ENCODE measurements at places on chromosomes 4 and X.

- no peak for DNase-seq
These were observed 48.1 kb upstream of the TSPAN7 start for GRCh38 chrX:38513112-38513742.

GRCh38 chr4:145732001-145732815, 52.3 kb downstream of the C4orf51 start:
- no peak for DNase-seq

DNA sequence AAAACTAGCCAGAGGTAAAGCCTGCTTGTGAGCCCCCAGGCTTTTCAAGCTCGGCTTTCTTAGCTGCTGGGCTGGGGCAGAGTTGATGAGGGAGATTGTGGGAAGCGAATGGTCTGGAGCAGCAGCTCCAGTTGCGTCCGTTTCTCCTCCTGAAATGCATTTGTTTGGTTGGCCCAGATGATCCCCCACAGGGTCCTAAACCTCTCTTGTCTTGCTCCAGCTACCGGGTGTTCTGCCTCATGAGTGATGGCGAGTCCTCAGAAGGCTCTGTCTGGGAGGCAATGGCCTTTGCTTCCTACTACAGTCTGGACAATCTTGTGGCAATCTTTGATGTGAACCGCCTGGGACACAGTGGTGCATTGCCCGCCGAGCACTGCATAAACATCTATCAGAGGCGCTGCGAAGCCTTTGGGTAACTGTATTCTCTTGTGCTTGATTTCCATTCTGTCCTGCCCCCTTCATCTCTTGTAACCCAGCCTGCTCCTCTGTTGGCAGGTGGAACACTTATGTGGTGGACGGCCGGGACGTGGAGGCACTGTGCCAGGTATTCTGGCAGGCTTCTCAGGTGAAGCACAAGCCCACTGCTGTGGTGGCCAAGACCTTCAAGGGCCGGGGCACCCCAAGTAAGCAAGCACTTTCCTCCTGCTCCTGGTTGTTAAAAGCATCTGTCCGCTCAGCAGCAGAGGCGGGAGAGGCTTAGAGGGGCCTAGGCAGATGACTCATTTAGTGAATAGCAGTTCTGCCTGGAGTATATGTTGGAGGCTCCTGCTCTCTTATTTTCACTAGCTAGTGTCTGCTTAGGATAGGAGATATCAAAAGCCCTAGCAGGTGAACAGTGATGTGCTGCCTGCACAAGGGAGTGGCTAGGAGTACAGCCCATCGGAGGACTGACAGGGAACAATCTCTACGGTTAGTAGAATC, 15.3 kb downstream of the TKTL1 start:
- no peak for DNase-seq

DNA sequence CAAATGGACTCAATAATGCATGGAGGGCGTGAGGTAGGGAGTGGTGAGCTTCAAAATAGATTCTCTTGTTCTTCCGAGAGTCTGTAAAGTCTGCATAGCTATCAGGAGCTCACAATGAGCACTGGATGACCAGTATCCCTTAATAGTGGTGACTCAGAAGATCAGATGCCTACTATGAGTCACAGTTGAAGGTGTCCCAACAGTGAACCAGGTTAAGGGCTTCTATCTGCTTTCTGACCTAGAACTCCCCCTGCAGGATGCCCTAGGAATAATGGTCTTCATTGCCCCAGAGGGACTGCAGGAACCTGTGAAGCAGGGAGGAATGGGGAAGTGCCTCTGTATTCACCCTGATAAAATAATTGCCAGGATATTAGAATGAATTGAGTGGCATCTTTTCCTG, 22.1 kb downstream of the DGKK start:
- no peak for DNase-seq

GRCh38 chrX:17336377-17336776, 38.6 kb upstream of the NHS start:
- no peak for DNase-seq

DNA sequence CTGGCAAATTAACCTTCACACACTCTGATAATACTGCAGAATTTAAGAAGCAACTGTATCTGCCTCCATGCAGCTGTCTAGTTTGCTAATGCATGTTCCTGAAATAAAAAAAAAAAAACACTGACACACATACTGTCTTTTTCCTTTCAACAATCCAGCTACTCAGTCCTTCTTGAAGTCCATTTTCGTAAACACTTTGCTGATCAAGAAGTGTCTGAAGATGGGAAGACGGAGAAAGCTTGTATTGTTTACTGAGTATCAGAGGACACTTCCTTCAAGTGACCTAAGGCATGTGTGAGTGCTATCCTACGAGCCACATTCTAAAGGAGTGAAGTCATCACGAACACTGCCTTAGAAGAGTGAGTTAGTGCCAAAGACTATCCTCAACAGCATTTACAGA, 82.6 kb downstream of the LUZP4 start:
- DNase-seq = no peak

- no peak for DNase-seq
These were observed 197.6 kb downstream of the ANTXR2 start for GRCh38 chr4:79875344-79875899.

GRCh38 chrX:13364230-13364857, 44.5 kb upstream of the ATXN3L start:
- DNase-seq = no peak

DNA sequence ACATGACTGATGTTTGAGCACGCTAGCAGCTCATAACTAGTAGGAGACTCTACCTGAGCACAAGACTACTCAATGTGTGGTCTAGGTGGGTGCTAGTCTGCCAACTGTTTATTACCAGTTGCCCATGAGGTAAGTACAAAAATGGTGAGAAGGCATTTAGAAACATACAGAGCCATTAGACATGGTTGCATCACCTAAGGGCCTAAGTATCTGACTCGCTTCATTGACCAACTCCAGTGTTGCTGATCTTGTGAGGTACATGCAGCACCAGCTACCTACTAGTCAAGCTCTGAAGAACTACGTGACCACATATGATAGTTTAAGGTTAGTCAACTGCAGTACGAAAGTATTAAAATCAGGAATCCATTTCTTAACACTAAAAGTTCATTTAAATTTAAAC, 39.9 kb downstream of the APBB2 start:
- no peak for DNase-seq
